ENCODE measurements at places on chromosomes 5 and 9.

DNA sequence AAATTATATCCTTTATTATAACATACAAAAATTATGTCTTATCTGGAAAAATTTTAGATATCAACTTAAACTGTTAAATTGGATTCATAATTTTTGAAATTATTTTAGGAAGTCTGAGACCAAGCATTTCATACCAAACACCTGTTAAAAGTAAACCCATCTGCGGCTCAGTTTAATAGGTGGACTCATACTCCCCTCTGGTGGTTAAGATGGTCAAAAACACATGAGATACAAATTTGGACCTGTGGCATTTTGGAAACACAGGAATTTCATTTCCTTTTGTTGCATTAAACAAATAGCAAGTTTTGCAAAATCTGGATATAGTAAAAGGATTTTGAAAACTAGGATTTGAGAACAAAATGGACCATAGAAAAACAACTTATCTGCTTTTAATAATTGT lies 53.7 kb downstream of the RGMB start:
- DNase-seq: peak; percentile 69

GRCh38 chr9:90029386-90029785 lies 424.6 kb downstream of the GADD45G start:
- DNase-seq: no peak

GRCh38 chr9:19630760-19631159 lies 158.1 kb downstream of the SLC24A2 start:
- DNase-seq: no peak

DNA sequence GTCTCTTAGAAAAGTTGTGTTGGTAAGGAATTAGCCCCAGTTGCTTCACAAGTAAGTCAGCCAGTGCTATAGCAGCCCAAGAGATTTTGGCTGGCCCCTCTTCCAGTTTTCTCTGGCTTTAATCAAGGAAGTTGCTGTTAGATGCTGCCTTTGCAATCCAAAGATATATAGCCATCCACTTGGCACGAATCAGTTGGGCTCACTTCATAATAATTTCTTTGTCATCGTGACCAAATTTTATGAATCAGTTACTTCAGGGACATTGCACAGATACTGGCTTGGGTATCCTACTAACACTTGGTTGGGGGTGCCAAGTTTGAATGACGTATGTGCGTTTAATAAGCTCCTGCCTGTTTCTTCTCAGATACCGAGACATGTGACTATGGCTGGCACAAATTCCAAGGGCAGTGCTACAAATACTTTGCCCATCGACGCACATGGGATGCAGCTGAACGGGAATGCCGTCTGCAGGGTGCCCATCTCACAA lies 81.5 kb downstream of the VCAN start:
- no peak for DNase-seq

- no peak for DNase-seq
Measured at GRCh38 chr5:62068554-62068953, 237.5 kb upstream of the KIF2A start.

GRCh38 chr9:114047717-114048116 lies 30.4 kb downstream of the AMBP start:
- DNase-seq: peak; percentile 9

DNA sequence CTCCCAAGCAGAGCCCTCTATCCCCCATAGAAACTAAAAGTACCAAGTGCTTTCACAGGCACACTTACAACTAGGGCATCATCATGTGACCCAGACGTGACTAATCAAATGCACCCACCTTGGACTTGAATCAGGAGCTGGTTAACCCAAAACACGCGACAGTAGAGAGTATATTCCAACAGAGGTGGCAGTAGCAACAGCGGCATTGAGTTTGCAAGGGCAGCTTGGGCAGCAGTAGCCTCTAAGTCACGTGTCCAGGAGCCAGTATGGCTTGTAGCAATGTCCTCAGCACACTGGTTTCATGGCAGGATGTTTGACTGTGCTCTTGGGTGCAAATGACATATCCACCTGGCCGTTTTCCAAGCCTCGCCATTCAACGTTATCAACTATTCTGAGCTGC lies 73.4 kb upstream of the DNAH5 start:
- DNase-seq: no peak

- DNase-seq: peak; percentile 49
Measured at GRCh38 chr5:131532031-131532640, 102.9 kb downstream of the RAPGEF6 start.

GRCh38 chr5:137486707-137487106 lies 12.4 kb downstream of the SPOCK1 start:
- DNase-seq: peak; percentile 36

DNA sequence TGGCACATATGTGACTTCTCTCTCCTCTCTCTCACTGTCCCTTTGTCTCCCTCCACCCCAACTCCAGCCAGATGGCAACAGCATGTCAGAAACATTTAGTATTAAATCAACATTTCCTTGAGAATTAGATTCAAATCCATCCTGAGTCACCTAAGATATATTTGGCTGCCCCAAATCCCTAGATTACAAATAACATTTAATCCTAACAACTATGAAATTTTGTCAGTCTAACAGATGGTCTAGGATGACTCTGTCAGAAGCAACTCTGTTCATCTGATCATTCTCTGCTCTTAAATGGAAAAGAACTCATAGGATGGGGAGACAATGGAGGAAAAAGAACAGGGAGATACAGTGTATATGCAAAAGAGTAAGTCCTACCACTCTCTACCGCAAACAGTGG lies 201.2 kb downstream of the TSSK1B start:
- no peak for DNase-seq

DNA sequence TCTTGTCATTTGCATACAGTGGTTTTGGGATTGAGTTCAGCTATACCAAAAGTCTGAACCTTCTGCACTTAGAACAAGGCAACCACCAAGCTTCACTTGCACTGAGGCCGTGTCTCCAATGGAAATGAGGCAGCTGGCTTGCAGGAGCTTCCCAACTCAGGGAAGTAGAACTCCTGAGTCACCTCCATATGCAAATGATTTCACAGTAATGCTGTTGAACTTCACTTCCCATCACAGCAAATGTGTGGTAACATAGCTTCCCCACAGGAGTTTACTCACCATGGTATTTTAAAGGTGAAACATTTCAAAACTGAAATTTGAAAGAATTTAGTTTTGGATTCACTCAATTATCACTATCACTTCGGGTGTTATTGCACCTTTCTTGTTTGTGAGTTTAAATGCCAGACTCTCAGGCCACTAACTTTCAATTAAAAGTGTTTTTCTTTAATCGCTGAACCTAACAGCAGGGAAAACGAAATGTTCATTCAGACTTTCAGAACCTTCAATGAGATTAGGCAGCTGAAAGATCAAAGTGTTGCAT lies 9.0 kb downstream of the CD274 start:
- peak; percentile 32 for DNase-seq

GRCh38 chr9:8816361-8816760 lies 1016.8 kb upstream of the DMAC1 start:
- DNase-seq: no peak

DNA sequence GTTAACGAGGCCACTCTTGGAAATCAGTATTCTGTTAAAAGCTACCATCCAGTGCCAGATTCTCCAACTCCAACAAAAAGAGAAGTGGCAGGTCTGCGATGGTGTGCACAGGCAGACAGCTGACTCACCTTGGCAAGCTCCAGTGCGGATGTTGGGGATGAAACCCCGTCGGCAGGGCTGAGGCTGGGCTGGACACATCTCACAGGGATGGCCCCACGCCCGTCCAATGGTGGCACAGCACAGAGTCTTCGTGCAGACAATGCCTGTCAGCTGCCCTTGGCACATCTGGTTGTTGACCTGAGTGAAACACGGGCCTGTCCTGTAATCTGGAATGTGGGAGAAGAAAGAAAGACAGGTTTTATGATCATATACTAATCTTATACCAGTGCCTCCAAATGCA lies 73.4 kb downstream of the FBN2 start:
- DNase-seq: no peak

- peak; percentile 84 for DNase-seq
Measured at GRCh38 chr5:61277190-61277589, 54.9 kb upstream of the ZSWIM6 start.

- no peak for DNase-seq
Measured at GRCh38 chr9:34456151-34456550, 2.2 kb downstream of the FAM219A start.

DNA sequence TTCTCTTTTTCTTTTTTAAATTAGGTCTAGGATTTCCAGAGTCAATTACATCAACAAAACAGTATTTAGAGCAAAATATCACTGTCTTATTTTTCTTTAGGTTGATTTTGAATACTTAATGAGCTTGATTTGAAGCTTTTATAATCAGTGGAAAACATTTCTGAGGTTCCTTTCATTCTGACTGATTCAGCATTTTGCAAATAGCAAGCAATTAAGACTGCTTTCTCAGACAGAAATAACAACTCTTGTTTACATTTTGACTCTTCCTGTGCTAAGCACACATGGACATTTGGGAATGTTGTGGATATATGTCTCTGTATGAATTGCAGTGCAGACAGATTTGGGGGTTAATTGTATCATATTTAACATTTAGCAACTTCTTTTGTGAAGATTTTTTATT lies 22.2 kb upstream of the MCCC2 start:
- peak; percentile 2 for DNase-seq

DNA sequence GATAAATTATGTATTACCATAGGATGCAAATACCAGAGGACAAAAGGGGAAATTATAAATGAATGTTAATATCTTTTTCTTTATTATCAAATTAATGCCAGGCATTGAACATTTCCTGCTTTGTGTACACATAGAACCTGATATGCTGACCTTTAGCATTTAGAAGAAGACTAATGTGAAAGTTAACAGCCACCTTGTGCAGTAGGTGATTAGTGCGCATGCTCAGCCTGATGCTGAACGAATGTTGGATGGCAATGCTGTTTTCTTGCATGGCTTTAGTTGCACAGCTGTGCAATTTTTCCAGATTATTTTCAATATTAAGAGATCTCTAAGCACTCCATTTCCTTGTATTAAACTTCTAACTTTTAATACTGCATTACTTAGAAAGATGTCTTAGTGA lies 45.5 kb downstream of the CCNH start:
- no peak for DNase-seq

GRCh38 chr5:103397739-103398581 lies 139.4 kb downstream of the MACIR start:
- no peak for DNase-seq

DNA sequence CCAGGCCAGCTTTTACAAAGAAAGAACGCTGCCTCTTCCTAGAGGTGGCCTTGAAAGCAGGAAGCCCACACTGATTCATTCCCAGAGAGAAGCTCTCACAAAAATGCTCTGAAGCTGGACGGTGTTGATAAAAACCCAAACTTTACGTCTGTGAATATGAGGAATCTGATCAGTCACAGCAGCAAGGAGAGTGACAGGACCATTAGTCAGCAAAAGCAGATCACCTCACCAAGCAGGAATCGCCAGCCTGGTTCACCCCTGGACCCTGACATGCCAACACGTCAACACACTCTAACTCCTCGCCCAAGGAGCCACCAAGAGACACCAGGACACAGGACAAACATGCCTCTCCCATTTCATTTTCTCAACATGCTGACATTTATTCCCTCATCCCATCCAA lies 70.6 kb upstream of the ZNF622 start:
- DNase-seq: peak; percentile 29

DNA sequence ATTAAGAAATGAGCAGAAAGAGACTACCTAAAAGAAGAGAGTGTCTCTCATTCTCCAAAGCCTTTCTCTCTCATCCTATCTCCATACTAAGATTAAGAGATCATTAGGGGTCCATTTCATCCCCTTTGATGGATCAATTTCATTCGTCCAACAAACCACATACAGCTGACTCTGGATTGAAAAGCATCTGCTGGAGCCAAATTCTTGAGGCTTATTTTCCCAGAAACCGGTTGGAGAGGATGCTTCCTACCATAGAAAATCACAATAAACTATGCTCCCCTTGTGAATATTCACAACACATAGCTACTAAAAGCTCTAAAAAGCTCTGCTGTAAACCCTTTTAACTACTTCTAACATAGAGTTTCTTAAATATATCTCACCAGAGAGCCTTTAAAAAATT lies 755.0 kb upstream of the ZNF608 start:
- DNase-seq: no peak

- DNase-seq: no peak
Measured at GRCh38 chr9:136222906-136223285, 18.0 kb upstream of the LHX3 start.

- DNase-seq: no peak
Measured at GRCh38 chr5:156420665-156421064, 93.7 kb downstream of the SGCD start.

- no peak for DNase-seq
Measured at GRCh38 chr5:106292654-106293053, 1378.1 kb downstream of the EFNA5 start.

DNA sequence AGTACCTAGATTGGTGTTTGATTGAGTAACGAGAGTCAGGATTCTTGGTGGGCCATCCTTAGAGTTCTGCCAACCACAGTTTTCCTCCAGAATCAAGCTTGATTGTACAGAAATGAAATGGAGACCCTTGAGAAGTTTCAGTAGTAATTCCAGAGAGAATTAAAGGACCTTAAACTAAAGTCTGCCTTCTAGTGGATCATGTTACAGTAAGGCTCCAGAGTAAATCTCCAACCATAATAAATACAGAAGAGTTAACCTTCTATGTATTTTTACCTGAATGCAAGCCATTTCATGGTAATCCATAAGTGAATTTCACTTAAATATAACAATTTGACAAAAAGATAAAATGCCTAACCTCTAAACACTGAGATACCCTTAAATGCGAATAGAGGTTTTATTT lies 53.0 kb upstream of the CNTLN start:
- DNase-seq: no peak

DNA sequence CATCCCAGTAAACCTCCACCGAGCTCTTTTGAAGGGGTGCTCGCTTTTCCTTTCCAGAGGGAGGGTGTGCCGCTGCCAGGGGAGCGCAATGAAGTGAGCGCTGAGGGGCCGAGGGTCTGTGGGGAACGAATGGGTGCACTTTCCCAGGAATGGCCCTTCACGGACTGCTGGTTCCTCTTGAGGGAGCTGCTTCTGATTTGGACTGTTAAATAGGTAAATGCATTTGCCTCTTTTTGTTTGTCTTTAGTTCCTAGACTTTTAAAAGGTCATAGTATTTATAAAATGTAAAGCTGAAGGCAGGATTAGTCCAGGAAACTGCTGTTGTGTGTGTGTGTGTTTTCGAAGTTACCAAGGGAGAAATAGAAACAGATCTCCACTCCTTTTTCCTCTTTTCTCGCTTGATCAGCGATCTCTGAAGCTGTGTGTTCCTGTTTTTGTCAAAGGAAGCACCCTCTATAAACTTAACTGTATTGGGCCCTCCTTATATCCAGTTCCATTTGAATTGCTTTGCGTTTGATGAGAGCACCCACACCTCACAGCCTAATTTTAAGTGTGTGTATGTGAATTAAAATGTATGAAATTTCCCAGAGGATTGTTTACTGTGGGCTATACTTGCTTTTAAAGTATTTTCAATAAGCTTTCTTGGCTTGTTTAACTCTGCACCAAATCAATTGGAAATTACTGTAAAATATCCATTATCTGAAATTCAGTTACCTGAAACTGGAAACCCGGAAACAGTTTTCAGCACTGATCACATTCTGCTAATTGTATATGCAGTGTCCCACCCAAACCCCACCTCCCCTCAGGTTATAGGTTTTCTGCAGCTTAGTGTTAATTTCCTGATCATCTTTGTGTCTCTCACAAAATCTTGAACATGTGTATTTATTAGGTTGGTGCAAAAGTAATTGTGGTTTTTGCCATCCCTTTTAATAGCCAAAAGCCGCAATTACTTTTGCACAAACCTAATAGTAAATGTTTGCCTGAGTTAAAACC lies 966 bp downstream of the SNX2 start:
- peak; percentile 84 for DNase-seq

GRCh38 chr9:79377339-79377855 lies 194.4 kb upstream of the TLE4 start:
- no peak for DNase-seq

GRCh38 chr9:37931592-37931991 lies 27.7 kb upstream of the SLC25A51 start:
- DNase-seq: peak; percentile 62

- no peak for DNase-seq
Measured at GRCh38 chr5:61048534-61048933, 103.5 kb downstream of the NDUFAF2 start.
